ENCODE measurements at places on chromosomes 12 and 14. TPM values are rescaled to one million over a fixed set of nuclear protein-coding genes. Genes with fewer than 3 reads are reported as not detected.

GRCh38 chr14:102565959-102566358 lies 26.5 kb upstream of the RCOR1 start:
- peaks cover 20% of the 10 kb centered on the region for H3K4me1 ChIP-seq
- H3K4me3 ChIP-seq = no peak overlapping the region
- H3K27ac ChIP-seq = no peak overlapping the region

The JPH4 gene
- 0.51 TPM for total RNA-seq

GRCh38 chr12:51160814-51161459 lies 12.0 kb downstream of the TFCP2 start:
- H3K27me3 ChIP-seq = no peaks in the 10 kb centered on the region
- H3K27ac ChIP-seq = no peak overlapping the region
- DNase-seq = no peak
- H3K4me1 ChIP-seq = peaks cover 19% of the 10 kb centered on the region
- peaks cover 20% of the 10 kb centered on the region for H3K36me3 ChIP-seq

DNA sequence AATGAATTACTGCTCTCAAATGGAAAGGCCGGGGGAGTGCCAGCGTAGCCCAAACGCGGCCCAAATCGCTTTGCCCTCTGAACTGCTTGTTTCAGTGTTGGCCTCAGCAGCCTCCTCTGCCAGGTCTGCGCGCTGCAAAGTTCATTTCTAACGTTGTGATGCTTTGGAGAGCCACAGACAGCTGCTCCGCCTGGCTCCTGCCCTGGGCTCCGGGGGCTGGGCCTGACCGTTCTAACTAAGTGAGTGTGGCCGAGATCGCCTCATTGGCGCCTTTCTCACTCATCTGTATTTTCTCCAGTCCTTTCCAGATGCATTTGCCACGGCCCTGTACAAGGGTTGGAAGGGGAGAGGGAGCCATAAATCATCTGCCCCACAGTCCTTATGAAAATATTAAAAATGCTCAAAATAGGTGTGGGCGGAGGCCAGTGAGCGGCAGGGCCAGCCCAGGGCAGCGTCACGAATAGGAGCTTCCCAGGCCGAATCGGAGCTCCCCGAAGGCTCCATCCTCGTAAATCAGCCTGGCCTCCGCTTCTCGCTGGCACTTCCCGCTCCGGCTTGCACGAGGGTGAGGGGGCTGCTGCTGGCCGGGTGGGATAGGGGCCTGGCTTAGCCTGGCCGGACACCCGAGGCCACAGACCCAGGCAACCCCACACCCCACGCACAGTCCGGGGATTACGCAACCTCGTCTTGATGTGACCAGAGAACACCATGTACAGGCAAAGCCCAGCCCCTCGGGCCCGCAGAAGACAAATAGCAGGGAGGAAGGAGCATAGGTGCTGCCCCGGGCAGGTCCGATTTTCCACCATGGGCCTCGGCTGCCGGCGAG lies 196.6 kb upstream of the DIO3 start:
- H3K36me3 ChIP-seq = no peaks in the 10 kb centered on the region
- H3K27me3 ChIP-seq = peaks cover 7% of the 10 kb centered on the region
- H3K27ac ChIP-seq = no peak overlapping the region
- DNase-seq = no peak
- no peaks in the 10 kb centered on the region for H3K4me1 ChIP-seq

- DNase-seq = no peak
- peaks cover 18% of the 10 kb centered on the region for H3K4me1 ChIP-seq
- no peaks in the 10 kb centered on the region for H3K27me3 ChIP-seq
- no peak overlapping the region for H3K27ac ChIP-seq
- no peaks in the 10 kb centered on the region for H3K36me3 ChIP-seq
Measured at GRCh38 chr14:64234877-64235651, 59.1 kb downstream of the ESR2 start.

- H3K4me1 ChIP-seq = peaks cover 3% of the 10 kb centered on the region
- no peaks in the 10 kb centered on the region for H3K36me3 ChIP-seq
- H3K27me3 ChIP-seq = peaks cover 12% of the 10 kb centered on the region
- no peak for DNase-seq
- no peak overlapping the region for H3K27ac ChIP-seq
Measured at GRCh38 chr14:104087505-104087904, 2.0 kb downstream of the ASPG start.

The TSPAN19 gene
- not detected for total RNA-seq

GRCh38 chr12:40152783-40153383 lies 47.0 kb upstream of the SLC2A13 start:
- DNase-seq = peak; percentile 74
- no peaks in the 10 kb centered on the region for H3K36me3 ChIP-seq
- no peaks in the 10 kb centered on the region for H3K4me1 ChIP-seq

The ACOT4 gene
- 1.8 TPM for total RNA-seq

- H3K27me3 ChIP-seq = no peaks in the 10 kb centered on the region
- peaks cover 41% of the 10 kb centered on the region for H3K36me3 ChIP-seq
- DNase-seq = no peak
- no peak overlapping the region for H3K4me3 ChIP-seq
- no peaks in the 10 kb centered on the region for H3K4me1 ChIP-seq
Measured at GRCh38 chr12:131795690-131796410, 32.3 kb upstream of the MMP17 start.

The SLC8A3 gene
- 0.54 TPM for total RNA-seq

The SMARCD1 gene
- 55.1 TPM for total RNA-seq

- H3K27ac ChIP-seq = no peak overlapping the region
- peak overlapping the region; percentile 0 for H3K4me3 ChIP-seq
- peaks cover 3% of the 10 kb centered on the region for H3K27me3 ChIP-seq
- H3K36me3 ChIP-seq = no peaks in the 10 kb centered on the region
- peaks cover 17% of the 10 kb centered on the region for H3K4me1 ChIP-seq
Measured at GRCh38 chr12:123931686-123932321, 40.8 kb downstream of the CCDC92 start.

DNA sequence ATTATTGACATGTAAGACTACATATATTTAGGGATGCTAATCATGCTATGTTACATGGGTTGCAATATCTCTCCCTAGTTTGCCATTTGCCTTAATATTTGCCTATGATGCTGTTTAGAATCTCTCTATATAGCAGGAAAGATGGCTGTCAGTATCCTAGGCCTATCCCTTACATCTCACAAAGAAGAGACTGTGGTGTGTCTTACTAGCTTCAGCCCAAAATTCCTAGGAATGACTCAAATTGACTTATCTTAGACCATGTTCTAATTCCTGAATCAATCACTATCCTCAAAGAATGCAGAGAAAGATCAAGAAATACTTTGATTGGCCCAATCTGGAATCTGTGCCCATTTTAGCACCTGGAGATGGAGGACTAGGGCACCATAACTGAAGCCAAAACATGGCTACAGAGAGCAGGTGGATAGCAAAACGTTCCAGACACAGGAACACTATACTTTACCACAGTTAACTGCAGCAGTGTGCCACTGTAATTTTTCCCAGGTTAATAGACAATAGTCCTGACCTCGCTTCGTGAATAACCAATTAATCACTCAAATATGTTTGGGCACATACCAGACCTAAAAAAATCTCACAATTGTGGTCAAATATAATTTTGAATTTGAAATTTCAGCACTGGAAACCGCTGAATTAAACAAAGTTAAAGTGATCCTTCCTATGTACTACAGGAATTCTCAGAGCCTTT lies 32.7 kb upstream of the GLIPR1 start:
- no peaks in the 10 kb centered on the region for H3K4me1 ChIP-seq
- H3K36me3 ChIP-seq = no peaks in the 10 kb centered on the region
- H3K4me3 ChIP-seq = no peak overlapping the region

- H3K4me1 ChIP-seq = peaks cover 27% of the 10 kb centered on the region
- peaks cover 2% of the 10 kb centered on the region for H3K36me3 ChIP-seq
- H3K27me3 ChIP-seq = no peaks in the 10 kb centered on the region
Measured at GRCh38 chr12:92606956-92607355, 95.8 kb upstream of the PLEKHG7 start.

GRCh38 chr12:92759634-92760268 lies 57.0 kb downstream of the PLEKHG7 start:
- H3K4me3 ChIP-seq = no peak overlapping the region
- no peak overlapping the region for H3K27ac ChIP-seq
- peaks cover 2% of the 10 kb centered on the region for H3K4me1 ChIP-seq
- DNase-seq = no peak
- H3K27me3 ChIP-seq = peaks cover 17% of the 10 kb centered on the region

DNA sequence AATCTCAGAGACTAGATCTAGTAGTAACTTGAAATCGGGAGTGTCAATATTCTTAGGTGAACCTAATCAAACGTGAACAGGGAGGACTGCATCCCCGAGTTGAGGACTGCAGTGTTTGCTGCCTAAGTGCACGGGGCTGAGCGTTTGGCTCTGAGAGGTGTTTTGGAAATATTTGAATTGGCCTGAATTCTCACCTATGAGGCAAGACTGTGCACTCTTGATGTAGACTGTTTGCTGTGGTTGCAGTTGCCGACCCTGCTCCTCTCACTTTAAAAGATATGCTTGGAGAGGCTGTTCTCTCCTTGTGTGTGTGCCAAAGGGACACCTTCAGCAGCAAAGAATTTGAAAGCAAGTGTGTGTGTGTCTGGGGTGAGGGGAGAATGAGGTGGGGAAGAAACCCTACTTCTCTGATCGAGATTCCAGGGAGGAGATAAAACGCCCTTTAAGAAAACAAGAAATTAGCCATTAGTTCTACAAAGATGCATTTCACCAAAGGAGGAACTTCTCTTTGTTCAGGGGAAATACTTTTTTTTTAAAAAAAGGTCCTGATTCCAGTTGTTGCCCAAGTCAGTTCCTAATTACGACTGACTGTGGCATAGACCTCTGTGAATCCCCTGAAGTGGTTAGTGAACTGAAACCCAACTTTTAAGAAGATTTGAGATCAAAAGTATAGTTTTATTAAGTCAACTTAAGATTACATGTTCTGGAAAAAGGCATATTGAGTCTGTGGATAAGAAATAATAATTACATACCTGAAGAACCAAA lies 106.6 kb downstream of the DYRK2 start:
- DNase-seq = no peak
- peaks cover 28% of the 10 kb centered on the region for H3K4me1 ChIP-seq
- no peak overlapping the region for H3K4me3 ChIP-seq
- H3K27ac ChIP-seq = no peak overlapping the region

DNA sequence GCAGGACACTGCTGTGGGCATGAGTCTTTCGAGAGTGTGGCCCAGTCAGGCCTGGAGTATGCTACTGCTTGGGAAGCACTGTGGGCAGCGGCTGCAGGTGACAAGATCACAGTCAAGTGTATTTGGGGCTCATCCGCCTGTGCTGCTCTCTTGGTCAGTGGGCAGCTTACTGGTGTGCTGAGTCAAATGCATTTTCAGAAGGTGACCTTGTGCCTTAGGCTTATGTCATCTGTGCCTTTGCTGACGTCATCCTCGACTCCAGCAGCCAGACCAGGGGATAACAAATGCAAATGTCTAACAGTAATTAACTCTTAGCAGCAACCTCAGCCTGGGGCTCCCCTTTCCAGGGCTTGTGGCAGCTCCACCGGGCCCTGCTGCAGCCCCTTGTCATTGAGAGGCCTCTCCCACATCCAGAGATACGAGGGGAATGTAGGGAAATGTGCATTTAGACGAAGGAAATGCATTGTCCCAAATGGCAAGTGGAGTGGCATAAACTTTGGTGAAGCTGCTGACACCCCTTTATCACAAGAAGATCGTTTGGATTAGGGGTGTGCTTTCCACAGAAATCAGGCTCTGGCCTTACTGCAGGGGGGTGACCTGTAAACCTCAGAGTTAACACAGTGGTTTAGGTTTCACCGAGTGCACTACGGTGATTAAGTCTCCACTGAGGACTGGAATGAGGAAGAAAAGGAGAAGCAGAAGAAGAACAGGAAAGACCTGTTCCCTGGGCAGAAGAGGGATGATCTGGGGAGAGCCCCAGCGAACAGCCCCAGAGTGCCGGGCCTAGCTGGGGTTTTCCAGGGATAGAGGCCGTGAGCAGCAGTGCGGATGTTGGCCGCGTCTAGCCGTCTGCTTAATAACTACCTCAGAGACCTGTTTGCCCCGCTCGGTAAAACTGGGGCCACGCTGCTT lies 39.7 kb downstream of the PSMA6 start:
- H3K27me3 ChIP-seq = no peaks in the 10 kb centered on the region
- DNase-seq = no peak
- peaks cover 30% of the 10 kb centered on the region for H3K4me1 ChIP-seq
- no peaks in the 10 kb centered on the region for H3K36me3 ChIP-seq
- H3K4me3 ChIP-seq = no peak overlapping the region

GRCh38 chr12:57872362-57872761 lies 25.8 kb upstream of the CTDSP2 start:
- H3K4me1 ChIP-seq = peaks cover 14% of the 10 kb centered on the region
- H3K27ac ChIP-seq = no peak overlapping the region
- no peak overlapping the region for H3K4me3 ChIP-seq
- DNase-seq = no peak
- no peaks in the 10 kb centered on the region for H3K36me3 ChIP-seq

- H3K27ac ChIP-seq = no peak overlapping the region
- no peaks in the 10 kb centered on the region for H3K36me3 ChIP-seq
- no peaks in the 10 kb centered on the region for H3K4me1 ChIP-seq
- DNase-seq = no peak
- peaks cover 15% of the 10 kb centered on the region for H3K27me3 ChIP-seq
- no peak overlapping the region for H3K4me3 ChIP-seq
Measured at GRCh38 chr12:8508910-8509841, 4.1 kb upstream of the CLEC4D start.

The LGMN gene
- total RNA-seq = 2.1 TPM

DNA sequence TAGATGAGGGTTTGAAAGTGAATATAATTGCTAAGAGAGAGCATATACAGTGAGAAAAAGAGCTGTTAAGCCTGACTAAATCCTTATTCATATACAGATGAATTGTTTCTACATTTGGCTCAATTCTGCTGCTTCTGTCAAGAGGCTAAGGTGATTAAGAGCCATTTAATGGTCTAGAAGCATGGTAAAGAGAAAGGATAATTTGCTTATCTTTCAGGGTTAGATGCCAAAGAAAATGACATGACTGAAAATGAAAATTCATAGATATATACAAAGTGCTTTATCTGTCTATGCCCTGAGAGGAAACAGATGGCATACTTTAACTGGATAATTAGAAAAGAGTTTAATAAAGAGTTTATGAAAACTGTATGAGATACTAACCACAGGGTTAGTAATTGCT lies 834.9 kb downstream of the SLC6A15 start:
- no peaks in the 10 kb centered on the region for H3K36me3 ChIP-seq

GRCh38 chr14:79018836-79019235 lies 848.7 kb downstream of the NRXN3 start:
- no peaks in the 10 kb centered on the region for H3K4me1 ChIP-seq
- no peak overlapping the region for H3K4me3 ChIP-seq
- no peaks in the 10 kb centered on the region for H3K36me3 ChIP-seq
- DNase-seq = no peak
- no peak overlapping the region for H3K27ac ChIP-seq
- H3K27me3 ChIP-seq = no peaks in the 10 kb centered on the region

- H3K27ac ChIP-seq = no peak overlapping the region
- no peak for DNase-seq
- H3K36me3 ChIP-seq = peaks cover 32% of the 10 kb centered on the region
- H3K4me1 ChIP-seq = no peaks in the 10 kb centered on the region
Measured at GRCh38 chr14:99459481-99460100, 21.1 kb downstream of the SETD3 start.

GRCh38 chr12:11965258-11965910 lies 105.4 kb upstream of the BCL2L14 start:
- H3K4me1 ChIP-seq = no peaks in the 10 kb centered on the region
- H3K27ac ChIP-seq = no peak overlapping the region
- H3K27me3 ChIP-seq = no peaks in the 10 kb centered on the region
- no peaks in the 10 kb centered on the region for H3K36me3 ChIP-seq
- DNase-seq = no peak
- no peak overlapping the region for H3K4me3 ChIP-seq
